Stimulated activated CD8-positive, alpha-beta memory T cell treated with anti-CD3 and anti-CD28 coated beads, Interleukin-15, amount 100 ng/mL, for 48 hours (primary cell): ENCODE measurements at places on chromosomes 13 and 19.

DNA sequence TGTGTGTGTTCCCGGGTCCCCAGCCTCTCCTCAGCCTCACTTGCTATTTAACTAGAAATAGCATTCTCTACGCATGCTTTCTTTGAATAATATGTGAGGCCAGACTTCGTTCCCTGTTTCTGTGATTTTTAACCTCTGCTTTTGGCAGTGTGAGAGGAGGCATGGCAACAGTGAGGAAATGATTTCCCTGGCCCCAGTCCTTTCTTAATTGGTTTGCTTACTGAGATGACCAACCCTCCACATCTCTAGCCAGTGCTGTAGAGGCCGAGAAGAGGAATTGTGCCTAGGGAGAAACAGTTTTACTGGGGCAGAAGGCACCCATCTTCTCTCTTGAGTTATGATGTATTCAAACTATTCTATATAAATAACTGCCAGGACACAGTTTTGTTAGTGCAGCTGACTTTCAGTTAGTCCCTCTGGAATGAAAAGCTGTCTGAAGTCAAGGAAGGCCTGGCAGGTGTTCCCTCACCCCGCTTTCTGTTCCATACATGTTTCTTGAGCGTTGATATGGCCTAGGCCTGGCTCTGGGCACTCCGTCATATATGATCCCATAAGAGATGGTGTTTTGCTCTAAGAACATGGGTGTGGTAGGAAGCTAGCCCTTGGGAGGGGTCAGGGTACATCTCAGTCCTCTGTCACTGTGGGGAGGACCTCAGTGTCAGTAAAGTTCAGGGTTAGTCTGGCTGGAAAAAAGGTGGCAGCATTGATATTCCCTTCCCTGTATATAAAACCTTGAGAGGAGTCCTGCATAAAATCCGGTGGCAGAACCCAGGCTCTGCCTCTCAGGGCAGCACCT, 73.7 kb upstream of the NPAS1 start:
- DNase-seq = no peak

DNA sequence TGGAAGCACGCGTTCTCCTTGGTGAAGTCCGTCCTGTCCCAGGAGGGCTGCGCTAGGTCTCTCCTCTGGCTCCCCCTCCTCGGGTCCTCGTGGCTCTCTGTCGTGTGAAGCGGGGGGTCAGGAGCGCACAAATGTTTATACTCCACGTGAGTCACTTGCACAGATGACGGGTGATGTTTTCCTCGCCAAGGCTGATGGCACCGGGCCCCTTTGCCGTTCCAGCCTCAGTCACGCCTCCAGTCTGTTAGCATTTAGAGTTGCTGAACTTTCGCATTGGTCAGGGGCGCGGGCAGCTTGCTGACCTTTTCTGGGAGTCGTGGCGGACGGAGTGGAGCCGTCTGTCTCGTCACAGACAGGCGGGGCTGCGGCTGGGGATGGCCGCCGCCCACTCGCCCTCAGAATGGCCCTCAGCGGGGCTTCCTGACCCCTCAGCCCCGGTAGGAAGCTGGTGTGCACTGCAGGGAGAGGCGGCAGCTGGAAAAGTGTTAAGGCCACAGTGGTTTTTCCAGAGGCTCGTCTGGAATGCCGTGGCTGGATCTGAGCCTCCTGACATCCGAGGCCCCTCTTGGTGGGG, 13.7 kb downstream of the KLHL26 start:
- no peak for DNase-seq

DNA sequence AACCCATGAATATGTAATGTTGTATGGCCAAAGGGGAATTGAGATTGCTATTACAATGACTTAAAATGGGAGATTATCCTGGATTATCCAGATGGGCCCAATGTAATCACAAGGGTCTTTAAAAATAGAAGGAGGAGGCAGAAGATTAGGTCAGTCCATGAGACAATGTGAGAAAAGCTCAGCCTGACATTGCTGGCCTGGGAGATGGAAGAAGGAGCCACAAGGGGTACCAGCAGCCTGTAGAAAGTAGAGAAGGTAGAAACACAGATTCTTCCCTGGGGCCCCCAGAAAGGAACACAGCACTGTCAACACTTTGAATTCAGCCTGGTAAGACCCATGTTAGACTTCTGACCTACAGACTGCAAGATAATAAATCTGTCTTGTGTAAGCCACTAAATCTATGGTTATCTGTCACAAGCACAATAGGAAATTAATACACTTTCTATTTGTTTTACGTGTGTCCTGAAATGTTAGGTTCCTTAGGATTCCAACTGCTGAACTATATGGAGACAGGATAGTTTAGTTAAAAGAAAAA, 132.9 kb upstream of the SERP2 start:
- no peak for DNase-seq

DNA sequence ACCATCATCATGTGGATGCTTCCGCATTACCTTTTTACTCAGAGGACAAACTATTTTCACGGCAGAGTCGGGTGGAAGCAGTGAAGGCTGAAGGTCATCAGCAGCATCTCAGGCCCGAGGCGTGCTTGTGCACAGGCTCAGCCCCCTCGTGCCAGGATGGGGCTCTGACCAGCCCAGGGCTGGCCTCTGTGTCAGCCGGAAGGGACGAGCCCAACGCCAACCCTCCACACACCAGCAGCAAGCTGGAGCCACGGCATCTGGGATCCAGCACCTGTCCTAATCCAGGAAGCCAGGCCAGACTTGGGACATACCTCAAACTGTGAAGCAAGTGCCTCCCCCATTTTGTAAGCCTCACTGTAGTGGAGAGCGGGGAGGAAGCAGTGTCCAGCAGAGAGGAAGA, 11.1 kb downstream of the MICOS13 start:
- no peak for DNase-seq

DNA sequence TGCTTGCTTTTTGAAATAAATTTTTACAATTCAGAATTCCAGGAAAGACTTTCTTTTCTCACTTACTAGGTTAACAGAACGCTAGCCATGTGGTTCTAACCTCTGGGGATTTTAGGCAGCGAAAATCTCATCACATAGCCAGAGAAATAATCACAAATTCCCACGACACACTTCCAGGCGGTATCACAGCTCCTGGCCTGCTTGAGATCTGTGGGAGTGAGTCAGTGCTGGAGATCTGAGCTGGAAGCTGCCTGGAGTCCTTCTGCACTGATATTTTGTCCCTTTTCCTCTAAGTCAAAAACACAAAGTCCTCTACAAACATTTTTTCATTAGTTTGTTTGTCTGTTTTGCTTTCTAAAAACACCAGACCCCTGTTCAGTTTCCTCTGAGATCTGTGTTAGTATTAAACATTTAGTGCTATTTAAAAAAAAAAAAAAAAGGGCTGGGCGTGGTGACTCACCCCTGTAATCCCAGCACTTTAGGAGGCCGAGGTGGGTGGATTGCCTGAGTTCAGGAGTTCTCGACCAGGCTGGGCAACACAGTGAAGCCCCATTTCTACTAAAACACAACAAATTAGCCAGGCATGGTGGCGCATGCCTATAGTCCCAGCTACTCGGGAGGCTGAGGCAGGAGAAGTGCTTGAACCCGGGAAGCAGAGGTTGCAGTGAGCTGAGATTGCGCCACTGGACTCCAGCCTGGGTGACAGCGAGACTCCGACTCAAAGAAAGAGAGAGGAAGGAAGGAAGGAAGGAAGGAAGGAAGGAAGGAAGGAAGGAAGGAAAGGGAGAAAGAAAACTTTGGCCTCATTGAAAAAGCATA, 12.2 kb upstream of the UBE2L5 start:
- no peak for DNase-seq

DNA sequence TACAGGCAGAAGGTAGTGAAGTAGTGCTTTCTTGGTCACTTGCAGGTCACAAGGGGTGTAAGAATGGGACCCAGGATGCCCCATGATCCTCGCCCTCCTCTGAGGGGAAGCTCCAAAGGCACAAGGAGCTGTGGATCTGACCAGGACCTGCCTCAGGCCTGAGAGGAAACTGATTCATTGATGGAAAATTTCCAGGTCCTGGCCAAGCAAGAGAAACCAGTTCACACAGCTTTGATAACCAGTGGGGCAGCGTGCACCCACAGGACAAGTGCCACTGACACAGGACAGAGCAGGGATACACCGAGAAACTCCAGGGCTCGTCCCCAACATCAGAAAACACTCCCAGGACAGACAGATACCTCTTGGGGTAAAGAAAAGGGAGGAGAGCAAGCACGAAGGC, 177.1 kb downstream of the RBM26 start:
- no peak for DNase-seq

DNA sequence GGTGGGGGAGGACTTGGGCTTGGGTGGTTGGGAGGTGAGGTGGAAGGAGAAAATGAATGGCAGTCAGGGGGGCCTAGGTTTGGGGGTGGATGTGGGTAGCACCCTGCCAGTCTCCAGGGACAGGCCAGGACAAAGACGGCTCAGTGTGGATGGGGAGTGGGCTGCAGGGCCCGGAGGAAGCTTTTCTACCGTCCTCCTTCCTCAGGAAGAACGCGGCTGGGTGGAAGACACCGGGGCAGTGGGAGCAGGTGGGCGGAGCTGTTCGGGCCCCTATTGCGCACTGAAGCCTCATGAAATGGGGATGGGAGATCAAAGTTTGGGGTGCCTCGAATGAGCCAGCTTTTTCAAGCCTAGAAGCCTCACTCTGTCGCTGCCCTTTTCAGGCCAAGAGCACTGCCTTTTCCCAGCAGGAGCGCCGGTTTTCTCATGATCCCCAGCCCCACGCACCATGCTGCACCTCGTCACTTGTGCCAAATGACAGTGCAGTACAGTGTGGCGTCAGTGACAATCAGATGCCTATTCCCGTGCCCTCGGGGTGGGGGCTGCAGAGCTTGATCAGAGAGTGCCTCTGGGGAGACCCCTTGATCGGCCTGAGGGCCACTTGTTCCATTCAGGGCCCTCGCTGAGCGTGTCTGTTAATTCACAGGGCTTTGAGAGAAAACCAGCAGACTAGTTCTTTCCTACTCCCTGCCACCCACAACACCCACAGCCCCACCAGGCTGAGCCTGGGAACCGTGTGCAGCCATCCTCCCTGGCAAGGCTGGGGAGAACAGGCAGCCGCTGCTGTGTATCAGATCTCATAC, 1.5 kb downstream of the CALM3 start:
- no peak for DNase-seq

GRCh38 chr13:33479105-33479504, 193.6 kb upstream of the STARD13 start:
- no peak for DNase-seq

- no peak for DNase-seq
Measured at GRCh38 chr13:109160887-109161669, 531.7 kb downstream of the MYO16 start.

GRCh38 chr19:28388988-28389387, 824.0 kb downstream of the UQCRFS1 start:
- no peak for DNase-seq

DNA sequence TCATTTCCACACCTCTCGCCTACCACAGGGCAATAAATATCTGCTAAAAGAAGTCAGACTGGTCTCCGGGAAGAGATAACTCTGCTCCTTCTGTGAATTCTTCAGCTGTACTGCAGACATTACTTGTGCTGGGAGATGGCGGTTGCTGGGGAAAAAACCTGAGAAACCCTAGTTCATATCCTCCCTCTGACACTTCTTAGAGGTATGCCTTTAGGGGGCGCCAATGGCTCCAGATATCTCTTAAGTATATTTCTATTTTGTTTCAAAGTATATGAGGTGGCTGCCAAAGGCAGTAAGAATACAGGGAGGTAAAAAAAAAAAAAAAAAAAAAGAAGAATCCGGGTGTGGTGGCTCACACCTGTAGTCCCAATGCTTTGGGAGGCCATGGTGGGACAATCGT, 175.2 kb downstream of the PAN3 start:
- no peak for DNase-seq

DNA sequence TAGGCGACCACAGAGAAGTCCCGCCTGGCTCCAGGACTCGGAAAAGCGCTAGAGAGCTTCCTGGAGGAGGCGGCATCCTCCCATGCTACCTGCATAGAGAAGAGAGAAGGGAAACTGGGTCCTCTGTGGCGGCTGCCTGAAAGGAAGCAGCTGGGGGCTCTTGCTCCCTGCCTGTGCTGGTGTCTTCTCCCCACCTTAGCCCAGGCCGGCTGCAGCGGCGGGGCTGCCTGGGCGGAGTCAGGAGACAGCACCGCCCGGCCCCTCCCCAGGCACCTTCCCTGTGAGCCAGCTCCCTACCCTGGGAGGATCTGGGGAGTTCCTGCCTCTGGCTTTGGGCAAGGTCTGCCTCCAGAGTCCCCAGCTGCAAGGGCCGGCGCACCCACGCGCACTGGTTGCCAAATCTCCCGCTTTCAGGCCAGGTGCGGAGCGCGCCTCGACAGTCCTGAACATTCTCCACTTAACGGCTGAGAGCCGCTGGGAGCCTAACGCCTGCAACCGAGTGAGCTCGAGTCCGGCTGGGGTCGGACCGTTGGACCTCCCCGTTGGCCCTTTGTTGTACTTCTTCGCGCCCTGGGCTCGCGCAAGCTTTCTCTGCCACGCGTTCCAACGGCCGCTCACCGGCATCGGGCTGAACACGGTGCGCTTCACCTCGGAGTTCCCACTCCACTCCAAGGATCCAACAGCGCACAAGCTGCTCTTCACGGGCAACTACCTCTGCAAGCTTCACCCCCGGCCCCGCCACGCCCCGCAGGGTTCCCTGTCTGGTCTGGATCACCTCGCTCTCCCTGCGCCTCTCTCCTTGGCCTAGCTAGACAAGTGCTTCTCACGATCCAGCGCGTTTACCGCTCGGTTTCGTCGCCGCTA, 21.8 kb upstream of the ZNF30 start:
- no peak for DNase-seq

DNA sequence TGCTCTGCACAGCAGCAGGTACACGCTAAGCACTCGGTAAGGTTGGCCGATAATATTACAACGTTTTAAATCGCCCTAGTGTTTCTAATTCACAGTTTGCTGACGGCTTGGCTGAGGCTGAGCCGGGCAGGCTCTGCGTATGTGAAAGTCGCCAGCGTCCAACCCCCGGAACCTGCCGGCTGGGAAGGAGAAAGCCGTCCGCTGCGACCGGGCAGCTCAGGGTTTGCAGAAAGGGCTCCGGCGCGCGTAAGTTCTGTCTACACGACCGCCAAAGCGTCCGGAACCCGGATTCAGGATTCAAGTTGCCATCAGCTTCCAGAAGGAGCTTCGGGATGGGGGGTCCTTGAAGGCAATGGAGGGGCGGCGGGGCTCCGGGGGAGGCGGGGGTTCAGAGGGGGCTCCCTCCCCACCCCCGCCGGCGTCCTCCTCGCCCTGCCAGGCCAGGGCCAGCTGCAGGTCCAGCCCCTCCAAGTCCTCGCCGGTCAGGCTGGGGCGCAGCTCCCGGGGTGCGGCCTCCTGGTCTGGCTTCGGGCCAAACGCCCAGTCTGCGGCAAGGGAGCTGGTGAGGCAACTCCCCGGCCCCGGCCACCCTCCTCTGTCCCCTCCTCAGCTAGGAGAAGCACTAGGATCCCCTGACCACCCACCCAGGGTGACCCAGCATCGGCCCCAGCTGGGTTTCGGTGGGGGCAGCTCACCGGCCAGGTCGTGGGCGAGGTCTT, 575 bp downstream of the SMIM44 start:
- DNase-seq = no peak

DNA sequence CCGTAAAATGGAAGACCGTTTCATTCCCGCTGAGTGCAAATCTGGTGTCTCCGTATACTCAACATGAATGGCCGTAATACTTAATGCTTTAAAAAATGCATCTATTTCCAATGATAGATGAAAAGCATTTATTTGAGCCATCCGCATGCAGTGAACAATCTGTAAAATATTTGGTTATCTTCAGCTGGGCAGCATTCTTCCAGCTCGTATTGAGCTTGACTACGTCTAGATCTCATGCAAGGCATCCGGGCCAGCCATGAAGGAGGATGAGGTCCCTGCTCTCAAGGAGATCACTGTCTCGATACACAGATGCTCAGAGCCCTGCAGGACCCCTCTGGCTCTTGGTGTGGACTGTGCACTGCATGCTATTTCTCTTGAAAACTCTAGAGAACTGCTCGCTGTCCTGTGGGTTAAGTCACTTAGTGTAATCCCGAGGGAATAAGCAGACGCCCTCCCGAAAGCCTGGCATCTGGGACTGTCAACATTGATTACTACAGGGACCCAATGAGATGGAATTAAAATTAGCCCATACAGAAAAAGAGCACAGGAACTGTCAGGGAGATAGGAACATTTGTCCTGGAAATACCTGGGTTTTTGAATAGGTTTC, 112.4 kb upstream of the RNF113B start:
- DNase-seq = no peak
